SHP77 treated with DMSO at 0.1 percent for 48 hours (cell line): ENCODE measurements at places on chromosomes 3 and 15.

DNA sequence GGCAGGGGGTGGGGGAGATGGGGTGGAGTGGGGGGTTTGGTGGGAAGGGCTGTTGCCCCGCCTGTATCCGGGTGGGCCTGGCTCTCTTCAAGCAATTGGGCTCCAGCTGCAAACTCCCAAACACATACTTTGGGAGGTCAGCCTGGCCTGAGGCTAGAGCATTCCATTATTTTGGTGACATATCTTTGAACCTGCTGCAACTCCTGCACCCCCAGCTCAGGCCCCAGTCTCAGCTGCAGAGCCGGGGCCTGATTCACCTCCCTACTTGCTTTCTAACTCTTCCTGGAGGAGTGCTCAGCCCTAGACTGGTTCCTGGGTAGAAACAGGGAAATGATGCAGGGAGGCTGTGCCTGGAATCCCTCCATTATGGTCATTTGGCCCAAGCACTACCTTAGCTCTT, 140.8 kb upstream of the PRR23C start:
- DNase-seq, result no peak

- no peak for DNase-seq
Observed at GRCh38 chr3:176583956-176584355, 613.3 kb downstream of the TBL1XR1 start.

GRCh38 chr3:38636881-38637280, 12.6 kb downstream of the SCN5A start:
- DNase-seq, result no peak

DNA sequence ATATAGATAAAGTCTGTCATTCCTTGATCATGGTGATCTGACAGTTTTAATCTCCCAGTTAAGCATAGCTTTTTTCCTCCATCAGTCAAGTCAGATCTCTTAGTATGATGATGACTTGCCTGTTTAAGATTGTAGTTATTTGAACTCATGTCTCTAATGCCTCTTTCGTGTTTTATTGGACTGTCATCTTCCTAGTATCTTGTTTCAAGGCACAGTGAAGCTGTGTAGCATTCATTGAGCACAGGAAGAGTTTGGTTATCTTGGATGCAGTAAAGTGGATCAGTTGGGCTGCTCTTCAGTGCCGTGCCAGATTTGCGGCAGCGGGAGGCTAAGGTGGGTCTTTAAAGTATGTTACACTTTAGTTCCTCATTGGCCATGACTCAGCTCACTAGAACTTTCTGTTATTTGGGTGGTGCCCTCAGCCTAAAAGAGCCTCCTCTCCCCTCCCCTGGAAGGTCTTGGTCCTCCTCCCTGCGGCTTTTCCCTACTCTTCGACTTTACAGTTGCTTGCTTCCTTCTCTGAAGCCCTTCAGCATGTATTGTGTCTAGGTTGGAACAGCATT, 45.7 kb upstream of the SKOR1 start:
- DNase-seq, result no peak

DNA sequence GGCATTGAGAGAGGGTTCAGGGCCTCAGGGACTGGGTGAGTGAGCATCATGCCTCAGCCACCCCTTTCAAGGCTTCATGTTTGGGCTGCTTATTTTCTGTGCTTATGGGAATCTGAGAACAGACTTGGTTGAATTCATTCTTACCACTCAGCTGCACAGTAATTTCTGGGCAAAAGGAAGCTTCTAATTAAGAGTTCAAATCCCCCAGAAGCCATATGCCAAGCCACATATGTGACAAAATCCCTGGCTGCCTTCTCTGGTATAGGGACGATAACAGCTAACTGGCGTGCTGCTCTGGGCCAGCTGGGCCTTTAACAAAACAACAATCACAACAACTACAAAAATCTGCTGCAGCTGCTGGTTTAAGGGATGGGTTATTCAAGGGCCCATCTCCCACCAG, 181.0 kb upstream of the ANKRD28 start:
- DNase-seq, result no peak
